ENCODE measurements at places on chromosomes 7 and 10. TPM values are rescaled to one million over a fixed set of nuclear protein-coding genes. Genes with fewer than 3 reads are reported as not detected.

LLCFC1 gene
- not detected for total RNA-seq

FAM25A gene
- total RNA-seq = not detected

GPR26 gene
- not detected for total RNA-seq

GPR146 gene
- 1.6 TPM for total RNA-seq

TMEM139 gene
- 3.0 TPM for total RNA-seq

TEX36 gene
- not detected for total RNA-seq

NSUN5 gene
- total RNA-seq = 9.4 TPM

CRYGN gene
- 1.2 TPM for total RNA-seq

GRCh38 chr10:93081318-93081717, 7.6 kb downstream of the CYP26A1 start:
- DNase-seq = no peak

- DNase-seq = no peak
These were observed 203.4 kb upstream of the CTBP2 start for GRCh38 chr10:125363791-125364190.

- DNase-seq = peak; percentile 22
These were observed 18.1 kb downstream of the VIPR2 start for GRCh38 chr7:159126311-159127260.

GRCh38 chr10:75367021-75367487, 34.5 kb downstream of the ZNF503 start:
- DNase-seq = peak; percentile 46

DNA sequence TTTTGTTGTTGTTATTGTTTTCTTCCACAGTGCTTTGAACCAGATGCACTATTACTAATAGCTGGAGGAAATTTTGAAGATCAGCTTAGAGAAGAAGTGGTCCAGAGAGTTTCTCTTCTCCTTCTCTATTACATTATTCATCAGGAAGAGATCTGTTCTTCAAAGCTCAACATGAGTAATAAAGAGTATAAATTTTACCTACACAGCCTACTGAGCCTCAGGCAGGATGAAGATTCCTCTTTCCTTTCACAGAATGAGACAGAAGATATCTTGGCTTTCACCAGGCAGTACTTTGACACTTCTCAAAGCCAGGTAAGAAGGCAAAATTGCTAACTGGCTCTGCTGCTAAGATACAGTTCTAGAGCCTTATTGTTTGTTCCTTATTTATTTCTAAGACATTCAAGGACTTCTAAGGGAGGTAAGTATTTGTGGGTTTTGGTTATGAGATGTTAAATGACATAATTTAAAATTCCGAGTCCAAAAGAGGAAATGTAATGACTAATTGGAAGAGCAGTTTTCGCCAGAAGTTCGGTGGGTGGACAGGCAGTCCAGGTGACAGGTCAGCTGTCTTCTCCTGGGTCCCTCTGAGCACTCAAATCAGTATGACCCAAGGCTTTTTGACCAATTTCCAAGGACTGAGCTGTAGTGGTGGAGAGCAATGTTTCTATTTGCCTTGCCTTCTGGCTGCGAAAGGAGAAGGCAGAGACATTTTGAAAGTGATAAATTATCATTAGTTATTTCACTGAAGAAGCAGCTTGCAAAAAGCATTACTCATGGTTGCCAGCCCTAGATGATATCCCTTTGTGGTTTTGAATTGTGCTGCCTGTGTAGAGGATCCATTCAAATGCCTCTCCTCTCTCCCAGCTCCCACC, 10.1 kb downstream of the SLC39A12 start:
- peak; percentile 76 for DNase-seq

GRCh38 chr7:91457208-91457607, 193.0 kb downstream of the FZD1 start:
- no peak for DNase-seq

DNA sequence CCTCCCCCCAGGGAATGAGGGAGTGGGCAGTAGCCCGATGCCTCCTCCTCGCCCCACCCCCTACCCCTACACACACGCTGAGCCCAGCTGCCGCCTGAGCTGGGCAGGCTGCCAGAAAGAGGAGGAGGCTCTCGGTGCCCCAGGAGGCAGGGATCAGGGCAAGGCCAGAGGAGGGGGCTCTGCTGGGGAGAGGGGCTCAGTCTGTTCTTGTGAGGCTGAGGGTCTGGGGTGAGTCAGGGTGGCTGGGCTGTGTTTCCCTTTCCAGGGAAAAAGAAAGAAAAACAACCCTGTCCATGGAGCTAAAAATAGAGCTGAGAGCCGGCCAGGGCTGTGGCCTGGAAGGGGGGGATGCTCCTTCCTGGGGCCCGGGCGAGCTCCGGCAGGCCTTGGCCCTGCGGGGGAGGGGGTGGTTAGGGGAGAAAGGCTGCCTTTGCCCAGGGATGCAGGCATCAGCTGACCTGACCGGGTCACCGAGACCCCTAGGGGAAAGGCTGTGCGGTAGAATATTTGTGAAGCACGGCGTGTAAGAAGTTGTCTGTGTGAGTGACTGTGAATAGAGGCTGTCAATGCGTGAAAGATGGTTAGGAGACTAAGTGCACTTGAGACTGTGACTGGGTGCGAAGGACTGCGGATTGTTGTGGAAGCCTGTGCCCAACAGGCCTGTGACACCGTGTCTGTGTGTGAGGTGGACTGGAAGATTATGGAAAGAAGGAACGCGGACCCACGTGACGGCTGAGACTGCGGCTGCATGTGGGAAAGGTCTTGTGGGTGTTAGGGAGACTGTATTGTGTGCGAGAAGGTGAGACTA, 1.2 kb upstream of the LZTS2 start:
- peak; percentile 72 for DNase-seq

DNA sequence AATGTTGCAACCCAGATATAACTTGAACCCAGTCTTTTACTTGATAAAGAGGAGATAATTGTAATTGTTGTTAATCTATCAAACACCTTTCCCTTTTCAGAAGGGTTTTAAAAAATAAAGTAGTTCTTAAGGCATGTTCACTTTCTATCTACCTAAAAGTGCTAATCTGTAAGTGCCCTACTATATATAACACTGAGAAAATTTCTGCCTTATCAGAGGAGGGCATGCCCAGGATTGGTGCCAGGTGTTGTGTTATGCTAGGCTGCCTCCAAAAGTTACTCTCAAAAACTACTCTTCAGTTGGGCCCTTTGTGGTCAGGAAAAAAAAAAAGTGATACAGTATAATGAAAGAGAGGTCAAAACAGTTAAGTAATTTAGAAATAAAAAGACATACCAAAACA, 36.3 kb downstream of the SMNDC1 start:
- DNase-seq = no peak

GRCh38 chr10:65710306-65710705, 1215.5 kb upstream of the LRRTM3 start:
- DNase-seq = no peak

DNA sequence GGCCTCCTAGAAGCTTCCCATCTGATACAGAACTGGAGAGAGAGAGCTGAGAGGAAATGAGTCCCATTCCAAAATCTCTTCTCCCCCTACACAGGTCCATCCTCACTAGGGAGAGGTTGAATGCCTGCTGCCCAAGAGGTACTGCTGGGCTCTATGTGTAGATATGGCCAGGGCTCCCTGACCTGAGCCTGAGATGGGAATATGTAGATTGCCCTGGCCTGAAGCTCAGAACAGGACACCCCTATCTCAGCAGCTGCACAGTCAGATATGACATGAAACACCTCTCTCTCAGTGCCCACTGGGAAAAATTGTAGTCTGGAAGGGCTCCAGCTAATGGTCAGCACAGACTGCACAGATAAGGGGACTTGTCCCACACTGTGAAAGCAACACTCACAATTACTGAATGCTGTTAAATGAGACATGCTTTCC, 3.1 kb upstream of the IFIT1B start:
- no peak for DNase-seq

- DNase-seq = no peak
These were observed 11.1 kb downstream of the GET4 start for GRCh38 chr7:887488-887820.

GRCh38 chr7:105713488-105714465, 132.5 kb upstream of the EFCAB10 start:
- DNase-seq = peak; percentile 51

DNA sequence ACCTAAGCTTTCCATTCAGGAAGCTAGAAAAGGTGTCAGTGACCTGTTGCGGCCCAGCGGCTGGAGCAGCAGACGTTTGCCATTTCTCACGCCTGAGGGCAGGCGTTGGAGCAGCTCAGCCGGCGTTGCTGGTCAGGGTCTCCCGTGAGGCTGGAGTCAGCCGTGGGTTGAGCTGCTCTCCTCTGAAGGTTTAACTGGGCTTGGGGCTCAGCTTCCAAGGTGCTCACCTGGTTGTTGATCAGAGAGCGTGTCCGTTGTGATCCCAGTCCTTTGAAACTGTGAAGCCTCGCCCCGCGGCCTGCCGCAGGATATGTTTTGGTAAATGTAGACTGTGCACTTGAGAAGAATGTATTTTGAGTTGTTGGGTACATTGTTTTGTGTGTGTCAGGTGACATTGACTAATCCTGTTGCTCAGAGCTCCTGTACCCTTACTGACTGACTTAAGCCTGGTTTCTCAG, 20.6 kb upstream of the PWWP2B start:
- DNase-seq = no peak

DNA sequence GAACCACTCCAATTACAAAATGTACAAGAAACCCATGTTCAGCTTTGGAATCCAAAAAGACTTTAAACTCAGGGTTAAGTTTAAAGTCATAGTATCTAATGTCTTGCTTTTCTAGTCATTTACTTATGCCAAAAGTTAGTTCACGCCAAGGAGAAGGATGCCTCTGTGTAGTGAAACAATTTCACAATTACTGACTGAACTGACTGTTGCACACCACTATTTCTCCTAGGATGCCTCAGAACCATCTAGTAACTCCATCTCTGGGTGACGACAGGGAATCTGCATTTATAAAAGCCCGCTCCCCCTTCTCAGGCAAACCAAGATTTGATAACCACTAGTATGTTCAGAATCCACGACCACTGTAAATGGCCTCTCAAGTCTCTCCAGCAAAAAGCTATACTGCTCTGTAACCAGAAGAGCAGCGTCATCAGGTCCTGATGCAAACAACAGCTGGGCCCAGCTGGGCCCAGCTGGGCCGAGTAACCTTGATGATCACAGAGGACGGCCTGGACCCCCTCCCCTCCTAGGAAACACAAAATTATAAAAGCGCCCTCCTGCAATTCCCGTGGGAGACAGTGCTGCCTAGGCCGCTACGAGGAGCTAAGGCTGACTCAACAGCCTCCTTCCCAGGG, 680 bp upstream of the ADO start:
- no peak for DNase-seq

DNA sequence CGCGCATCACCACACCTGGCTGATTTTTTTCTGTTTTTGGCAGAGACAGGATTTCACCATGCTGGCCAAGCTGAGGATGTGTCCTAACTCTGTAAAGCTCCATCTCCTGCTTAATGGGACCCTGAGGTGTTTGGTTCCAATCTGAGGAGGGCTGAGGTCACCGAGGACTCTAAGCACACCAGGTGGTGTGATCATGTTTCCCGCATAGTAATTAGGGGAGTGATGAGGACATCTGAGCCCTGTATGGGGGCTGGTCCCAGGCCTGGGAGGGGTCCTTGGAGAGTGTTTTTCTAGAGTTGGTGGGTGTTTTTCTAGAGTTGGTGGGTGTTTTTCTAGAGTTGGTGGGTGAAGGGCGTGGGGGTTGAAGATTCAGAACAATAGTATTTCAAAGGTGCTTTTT, 3.0 kb upstream of the ABHD11 start:
- no peak for DNase-seq

DNA sequence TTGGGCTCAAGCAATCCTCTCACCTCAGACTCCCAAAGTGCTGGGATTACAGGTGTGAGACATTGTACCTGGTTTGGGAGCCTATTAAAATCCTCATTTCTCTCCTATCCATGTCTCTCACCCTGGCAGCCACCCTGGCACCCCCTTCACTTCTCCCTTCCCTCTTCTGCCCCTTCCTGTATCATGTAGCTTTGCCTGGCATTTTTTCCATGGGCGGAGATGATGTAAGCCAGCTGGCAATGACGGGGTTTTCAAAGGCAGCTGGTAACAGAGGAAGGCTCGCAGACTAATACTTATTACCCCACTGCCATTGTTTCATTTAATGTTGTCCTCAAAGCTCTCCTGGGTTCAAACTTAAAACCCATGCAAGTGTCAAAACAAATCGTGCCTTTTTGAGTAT, 61.9 kb downstream of the RGS10 start:
- DNase-seq = peak; percentile 22

DNA sequence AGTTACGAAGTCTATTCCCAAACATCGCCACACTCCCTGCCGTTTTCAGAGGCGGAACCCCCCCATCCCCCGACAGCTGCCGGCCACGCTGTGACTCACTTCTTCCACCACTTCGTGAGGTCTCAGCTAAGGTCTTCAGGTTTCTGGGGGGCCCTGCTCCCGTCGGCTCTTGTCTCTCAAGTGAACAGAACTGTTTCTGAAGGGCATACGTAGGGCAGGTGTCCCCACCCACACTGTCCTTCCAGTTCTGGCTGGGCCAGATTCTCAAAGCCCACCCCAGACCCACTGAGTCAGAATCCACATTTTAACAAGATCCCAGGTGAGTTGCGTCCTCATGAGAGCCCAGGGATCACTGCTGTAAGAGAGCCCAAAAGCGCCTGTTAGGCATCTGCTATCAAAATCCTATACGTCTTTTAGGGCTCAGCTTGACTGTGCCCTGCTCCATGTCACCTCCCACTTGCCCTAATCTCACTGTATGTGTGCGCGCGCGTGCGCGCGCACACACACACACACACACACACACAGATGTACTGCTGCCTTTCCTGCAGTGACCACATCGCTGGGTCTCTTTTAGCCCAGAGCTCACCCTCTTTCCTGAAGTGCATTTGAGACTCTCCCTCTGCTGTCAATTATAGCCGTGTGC, 78.8 kb downstream of the PROSER2 start:
- DNase-seq = no peak

DNA sequence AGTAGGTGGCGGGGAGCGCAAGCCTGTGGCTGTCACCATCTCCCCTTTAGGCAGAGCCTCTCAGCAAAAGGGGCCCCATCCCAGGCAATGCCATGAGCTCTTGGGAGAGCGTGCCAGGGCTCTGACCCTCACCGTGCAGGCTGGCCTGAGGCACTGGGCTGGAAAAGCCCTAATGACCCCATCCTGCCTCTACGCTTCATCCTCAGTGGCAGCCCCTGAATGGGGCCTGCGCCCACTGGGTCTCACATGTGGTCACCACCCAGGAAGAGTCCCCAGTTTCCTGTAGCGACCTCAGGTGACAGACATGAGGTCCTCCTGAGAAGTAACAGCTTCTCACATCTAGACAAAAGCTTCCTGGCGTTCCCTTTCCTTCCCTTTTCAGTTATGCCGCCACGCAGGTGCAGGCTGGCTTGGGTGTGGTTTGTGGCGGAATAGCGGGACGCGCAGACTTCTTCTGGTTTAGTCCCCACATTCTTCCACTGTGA, 59.2 kb downstream of the CLEC2L start:
- DNase-seq = no peak

- peak; percentile 82 for DNase-seq
These were observed 168.4 kb downstream of the SORCS3 start for GRCh38 chr10:104809288-104810090.
